ENCODE measurements at places on chromosomes 4 and X. TPM values are rescaled to one million over a fixed set of nuclear protein-coding genes. Genes with fewer than 3 reads are reported as not detected.

- no peak for DNase-seq
These were observed 102.0 kb downstream of the HPGD start for GRCh38 chr4:174420316-174420715.

HADH gene
- total RNA-seq = 34.6 TPM

GRCh38 chrX:110245011-110245410, 72.9 kb downstream of the AMMECR1 start:
- no peak for DNase-seq

DNA sequence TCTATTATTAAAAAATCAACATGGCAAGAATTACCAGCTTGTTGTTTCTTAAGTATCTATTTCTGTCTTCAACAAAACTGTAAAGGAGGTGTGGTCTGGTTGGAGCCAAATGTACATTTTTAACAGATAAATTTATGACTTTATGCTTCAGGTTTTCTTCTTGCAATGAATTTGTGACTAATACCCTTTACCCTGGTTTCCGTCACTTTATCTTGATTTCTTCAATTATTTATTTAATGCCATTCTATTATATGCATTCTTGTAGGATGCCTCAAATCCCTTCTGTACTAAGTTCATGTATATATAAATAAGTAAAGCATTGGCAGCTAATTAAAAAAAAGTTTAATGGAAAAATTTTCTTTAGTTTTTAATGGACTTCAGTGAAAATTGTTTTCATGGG, 41.5 kb upstream of the ANXA3 start:
- DNase-seq = no peak

DNA sequence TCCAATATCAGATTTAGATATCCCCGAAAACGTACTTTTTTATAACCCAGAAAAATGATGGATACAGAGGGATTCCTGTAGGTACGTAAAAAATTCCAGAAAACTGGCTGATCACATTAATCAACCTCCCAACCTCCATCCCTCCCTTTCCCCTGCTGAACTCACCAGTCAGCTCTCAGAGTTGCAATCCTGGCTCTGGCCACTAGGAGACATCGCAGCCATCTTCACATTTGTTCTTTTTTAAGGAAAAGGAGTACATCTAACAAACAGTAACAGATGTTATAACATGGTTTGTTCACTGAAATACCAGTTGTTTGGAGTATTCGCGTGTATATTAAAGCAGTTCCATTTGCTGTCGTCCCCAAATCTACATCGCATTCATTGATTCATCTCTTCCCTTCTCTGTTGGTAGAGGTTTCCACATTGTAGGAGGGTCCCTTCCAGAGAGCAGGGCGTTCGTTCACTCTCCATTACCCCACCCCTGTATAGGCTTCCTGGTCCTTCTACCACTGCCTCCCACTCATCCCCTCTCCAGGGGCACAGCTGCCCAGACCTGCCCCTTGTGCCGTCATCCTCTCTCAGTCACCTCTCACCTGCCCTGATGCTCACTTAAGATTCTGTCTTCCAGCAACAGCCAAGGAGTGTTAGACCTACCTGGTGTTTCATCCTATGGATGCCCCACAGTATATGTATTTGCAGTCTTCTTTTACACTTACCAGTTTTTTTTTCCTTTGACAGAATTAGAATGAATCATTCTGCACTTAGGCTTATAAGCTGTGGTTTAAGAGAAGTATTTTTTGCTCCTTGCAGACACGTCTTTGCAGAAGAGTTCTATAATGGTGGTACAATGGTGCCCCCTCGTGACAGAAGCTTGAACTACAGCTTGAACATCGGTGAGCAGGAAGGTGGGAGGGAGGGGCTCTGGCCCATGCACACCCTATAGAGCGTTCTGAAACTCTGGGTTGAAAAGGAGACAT, 36.8 kb upstream of the RAB40AL start:
- DNase-seq = peak; percentile 63

- DNase-seq = no peak
These were observed 1346.7 kb upstream of the IGFBP7 start for GRCh38 chr4:58456727-58457384.

SLC6A14 gene
- under 0.01 TPM for total RNA-seq

GRCh38 chrX:57156397-57157049, 19.3 kb upstream of the SPIN2A start:
- peak; percentile 18 for DNase-seq

DNA sequence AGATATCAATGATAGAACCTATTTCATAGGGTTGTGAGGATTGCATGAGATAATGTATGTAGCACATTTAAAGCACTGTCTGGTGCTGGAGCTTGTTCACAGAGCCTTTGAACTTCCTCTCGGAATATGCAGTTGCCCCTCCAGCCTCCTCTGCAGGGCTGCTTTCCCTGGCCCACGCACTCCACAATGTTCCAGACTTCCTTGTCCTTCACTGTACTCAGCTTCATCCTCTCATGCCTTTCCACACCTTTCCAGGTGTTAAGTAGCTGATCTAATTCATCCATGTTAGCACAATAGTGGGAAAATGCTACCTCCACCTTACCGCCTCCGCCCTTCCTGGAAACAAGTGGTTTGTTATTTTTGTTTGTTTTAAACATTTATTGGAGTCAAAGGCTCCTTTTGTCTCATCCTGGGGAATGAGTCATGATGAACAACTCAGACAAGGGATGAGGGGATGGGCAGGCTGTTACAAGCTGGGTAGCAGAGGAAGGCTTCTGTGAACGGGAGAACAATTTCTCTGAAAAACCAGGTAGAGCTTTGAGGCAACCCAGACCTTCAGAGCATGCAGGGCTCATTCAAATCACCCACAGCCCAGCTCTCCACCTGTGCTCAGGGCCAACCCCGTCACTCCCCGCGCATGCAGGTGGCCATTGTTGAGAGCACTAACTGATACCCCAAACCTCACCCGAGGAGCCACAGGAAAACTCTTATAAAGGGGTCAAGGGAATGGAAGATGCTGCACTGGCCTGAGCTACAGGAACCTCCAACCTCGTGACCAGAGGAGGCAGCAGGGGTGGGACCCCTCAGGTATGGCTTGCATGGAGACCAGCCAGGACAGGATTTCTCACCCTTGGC, 84.9 kb upstream of the TBL1X start:
- no peak for DNase-seq

DNA sequence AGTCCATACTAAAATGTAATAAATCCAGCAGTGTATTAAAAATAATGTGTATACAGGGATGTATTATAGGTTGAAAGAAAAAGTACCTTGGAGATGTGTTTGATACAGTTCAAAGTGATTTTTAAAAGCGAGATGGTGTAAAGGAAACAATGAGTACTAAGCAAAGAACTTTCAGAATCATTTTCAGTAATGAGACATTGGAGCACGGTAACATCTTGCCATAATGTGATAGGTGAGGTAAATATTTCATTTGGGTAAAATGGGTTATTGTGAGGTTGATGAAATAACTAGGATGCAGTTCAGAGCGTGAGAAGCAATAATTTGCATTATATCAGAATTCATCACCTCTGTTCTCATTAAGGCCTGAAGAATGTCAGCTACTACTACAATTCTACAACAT, 25.9 kb downstream of the EIF2S3 start:
- no peak for DNase-seq

- no peak for DNase-seq
These were observed 33.9 kb downstream of the ZBTB49 start for GRCh38 chr4:4323705-4324534.

HNRNPD gene
- 104 TPM for total RNA-seq

All from body of pancreas (tissue), 4 donors.